ENCODE measurements at places on chromosomes 4 and X.

DNA sequence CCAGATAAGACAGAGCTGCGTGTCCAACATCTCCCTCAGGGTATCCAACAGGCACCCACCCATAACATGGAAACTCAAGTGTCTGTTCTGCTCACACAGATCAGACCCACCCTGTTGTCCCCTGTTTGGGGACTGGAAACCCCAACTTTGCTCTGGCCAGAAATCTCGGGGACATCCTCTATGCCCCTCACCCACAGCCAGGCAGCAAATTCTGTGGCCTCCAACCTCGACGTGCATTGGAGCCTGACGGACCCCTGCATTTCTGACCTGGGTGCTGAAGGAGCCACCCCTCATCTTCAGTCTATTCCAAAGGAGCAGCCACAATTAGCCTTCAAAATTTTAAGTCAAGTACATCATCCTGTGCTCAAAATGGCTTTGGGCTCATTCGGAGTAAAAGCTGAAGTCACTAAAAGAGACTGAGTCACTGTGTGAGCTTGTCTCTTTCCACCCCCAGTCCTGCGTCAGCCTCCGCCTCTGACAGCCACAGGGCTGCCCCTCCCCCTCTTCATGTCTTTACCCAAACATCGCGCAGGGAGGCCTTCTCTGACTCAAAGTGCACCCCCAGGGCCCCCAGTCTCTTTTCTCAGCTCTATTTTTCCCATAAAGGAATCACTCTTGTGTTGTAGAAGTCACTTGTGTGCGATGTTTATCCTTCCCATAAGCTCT is 24.4 kb upstream of the PDE6B start:
- DNase-seq: no peak

DNA sequence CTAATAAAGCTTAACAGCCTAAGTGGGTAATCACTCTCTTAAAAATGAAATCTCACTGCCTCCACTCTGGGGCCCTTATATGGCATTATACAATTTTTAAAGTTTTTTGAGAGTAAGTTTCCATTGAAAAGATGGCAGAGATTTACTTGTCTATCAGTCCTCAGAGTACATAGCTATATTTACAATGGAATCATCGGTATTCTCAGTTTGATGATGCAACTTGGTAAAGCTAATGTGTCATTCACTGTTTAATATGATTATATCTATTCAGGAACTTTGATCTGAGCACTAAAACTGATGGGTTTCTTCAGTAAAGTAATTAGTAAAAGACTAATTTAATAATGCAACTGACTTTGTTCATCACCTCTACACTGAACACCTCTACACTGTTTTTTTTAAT is 51.6 kb downstream of the CT47B1 start:
- no peak for DNase-seq

- DNase-seq: no peak
Observed at GRCh38 chr4:113243312-113243711, 193.9 kb downstream of the ANK2 start.

DNA sequence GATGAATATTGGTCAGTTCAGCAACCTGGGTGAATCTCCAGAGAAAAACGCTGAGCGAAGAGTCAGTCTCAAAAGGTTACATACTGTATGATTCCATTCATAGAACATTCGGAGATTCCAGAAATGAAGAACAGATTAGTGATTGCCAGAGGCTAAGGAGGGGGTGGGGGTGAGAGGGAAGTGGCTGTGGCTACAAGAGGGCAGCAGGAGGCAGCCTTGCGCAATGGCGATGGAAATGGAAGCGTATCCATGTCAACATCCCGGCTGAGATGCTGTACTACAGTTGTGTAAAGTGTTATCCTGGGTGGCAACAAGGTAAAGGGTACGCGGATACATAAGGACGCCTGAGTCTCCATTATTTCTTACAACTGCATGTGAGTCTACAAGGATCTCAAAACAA is 18.0 kb downstream of the LYAR start:
- DNase-seq: no peak

DNA sequence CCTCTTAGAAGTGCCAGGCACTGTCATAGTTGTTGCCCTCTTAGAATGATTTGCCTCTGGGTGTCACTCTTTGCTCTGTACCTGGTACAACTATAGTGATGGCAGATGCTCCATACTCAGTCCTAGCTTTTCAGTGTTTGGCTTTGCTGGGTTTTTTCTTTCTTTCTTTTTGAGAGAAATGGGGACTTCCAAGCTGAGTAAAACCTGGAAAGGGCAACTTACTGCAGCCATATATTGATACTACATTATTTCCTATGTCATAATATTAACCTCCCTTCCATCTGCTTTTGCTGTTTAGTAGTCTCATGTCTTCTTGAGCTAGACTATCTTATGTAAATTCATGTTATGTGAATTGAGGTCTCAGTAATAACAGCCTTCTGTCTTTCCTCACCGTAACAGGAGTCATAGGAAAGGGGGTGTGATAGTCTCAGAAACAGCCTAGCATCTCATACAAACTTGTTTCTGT is 49.0 kb downstream of the NIPAL1 start:
- DNase-seq: no peak

- no peak for DNase-seq
Observed at GRCh38 chr4:178081176-178081575, 638.9 kb upstream of the AGA start.

DNA sequence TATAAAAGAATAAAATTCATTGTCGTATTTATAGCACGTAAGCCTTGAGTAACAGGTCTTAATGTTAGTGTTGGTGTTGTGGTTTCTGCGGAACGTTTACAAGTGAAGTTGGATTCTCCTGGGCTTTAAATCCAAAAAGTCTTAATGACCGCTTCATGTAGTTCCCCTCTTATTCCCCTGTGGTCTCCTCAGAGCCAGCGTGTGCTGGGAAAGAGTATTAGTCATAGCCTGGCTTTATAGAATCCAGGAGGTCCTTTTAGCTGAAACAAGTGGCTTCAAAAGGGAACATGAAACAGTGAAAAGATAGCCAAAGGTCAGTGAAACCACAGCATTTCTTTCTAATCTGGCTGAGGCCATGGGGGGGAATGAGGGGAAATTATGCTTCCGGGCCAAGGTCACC is 79.1 kb downstream of the CLCN4 start:
- DNase-seq: no peak

DNA sequence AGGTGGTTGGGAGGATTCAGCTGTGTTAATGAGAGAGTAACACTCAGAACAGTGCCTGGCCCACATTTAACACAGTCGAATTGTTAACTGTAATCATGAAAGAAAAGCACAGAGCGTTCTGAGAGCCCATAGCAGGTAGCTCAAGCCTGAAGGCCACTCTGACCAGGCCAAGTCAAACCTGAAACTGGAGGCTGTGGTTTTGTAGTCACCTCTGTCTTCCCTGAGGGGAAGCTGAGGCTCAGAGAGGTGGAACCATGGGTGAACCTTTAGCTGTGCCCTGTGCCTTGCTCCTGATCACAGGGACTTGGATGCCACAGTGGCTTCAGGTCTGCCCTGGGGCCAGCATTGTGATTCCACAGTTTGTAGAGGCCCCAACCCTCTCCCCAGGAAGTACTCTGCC is 16.6 kb upstream of the UBA1 start:
- DNase-seq: no peak

DNA sequence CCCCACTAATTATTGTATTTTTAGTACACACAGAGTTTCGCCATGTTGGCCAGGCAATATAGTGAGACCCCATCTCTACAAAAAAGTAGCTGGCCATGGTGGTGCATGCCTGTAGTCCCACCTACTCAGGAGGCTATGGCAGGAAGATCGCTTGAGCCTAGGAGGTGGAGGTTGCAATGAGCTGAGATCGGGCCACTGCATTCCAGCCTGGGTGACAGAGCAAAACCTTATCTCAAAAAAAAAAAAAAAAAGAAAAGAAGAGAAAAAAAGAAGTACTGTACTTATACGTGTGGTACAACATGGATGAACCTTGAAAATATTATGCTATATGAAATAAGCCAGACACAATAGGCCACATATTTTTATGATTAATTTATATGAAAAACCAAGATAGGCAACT is 9.9 kb upstream of the WDR45 start:
- DNase-seq: no peak

DNA sequence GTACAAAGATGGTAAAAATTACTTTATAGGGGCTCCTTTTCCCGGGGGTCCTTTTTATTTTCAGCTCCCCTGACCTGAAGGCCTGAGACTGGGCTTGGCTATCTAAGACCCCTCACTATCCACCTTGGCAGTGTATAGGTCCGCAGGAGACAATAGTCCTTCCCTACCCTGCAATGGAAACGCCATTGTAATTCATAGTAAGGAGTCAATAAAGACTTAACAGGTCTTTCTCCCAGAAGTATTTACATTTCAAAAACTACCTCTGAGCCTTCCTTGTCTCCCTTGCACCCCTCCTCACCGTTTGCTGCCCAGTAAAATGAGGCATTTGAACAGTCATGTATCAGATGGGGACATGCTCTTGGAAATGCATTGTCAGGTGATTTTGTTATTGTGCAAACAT is 401.2 kb upstream of the CNKSR2 start:
- no peak for DNase-seq

GRCh38 chr4:40857956-40858355 is 108.2 kb downstream of the NSUN7 start:
- DNase-seq: no peak

GRCh38 chr4:100782356-100782755 is 264.5 kb upstream of the EMCN start:
- DNase-seq: no peak

- DNase-seq: no peak
Observed at GRCh38 chr4:118082182-118082581, 47.9 kb downstream of the NDST3 start.

GRCh38 chrX:54721424-54721823 is 76.6 kb downstream of the ITIH6 start:
- DNase-seq: no peak

GRCh38 chr4:184599492-184600135 is 49.6 kb downstream of the CASP3 start:
- no peak for DNase-seq

- no peak for DNase-seq
Observed at GRCh38 chr4:175412161-175412560, 399.9 kb downstream of the GPM6A start.

- peak; percentile 8 for DNase-seq
Observed at GRCh38 chrX:107226757-107227156, 20.3 kb downstream of the DNAAF6 start.

- DNase-seq: no peak
Observed at GRCh38 chrX:68703369-68703768, 55.9 kb downstream of the STARD8 start.

GRCh38 chr4:30825008-30825770 is 105.0 kb downstream of the PCDH7 start:
- peak; percentile 12 for DNase-seq

DNA sequence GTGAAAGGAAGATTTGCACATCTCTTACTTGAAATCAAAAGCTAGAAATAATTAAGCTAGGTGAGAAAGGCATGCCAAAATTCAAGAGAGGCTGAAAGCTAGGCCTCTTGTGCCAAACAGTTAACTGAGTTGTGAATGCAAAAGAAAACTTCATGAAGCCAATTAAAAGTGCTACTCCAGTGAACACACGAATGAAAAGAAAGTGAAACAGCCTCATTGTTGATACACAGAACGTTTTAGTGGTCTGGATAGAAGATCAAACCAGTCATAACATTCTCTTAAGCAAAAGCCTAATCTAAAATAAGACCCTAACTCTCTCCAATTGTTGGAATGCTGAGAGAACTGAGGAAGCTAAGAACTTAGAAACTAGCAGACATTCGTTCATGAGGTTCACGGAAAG is 122.3 kb downstream of the UNC5C start:
- no peak for DNase-seq

GRCh38 chr4:69485130-69485529 is 10.6 kb downstream of the UGT2B4 start:
- no peak for DNase-seq

DNA sequence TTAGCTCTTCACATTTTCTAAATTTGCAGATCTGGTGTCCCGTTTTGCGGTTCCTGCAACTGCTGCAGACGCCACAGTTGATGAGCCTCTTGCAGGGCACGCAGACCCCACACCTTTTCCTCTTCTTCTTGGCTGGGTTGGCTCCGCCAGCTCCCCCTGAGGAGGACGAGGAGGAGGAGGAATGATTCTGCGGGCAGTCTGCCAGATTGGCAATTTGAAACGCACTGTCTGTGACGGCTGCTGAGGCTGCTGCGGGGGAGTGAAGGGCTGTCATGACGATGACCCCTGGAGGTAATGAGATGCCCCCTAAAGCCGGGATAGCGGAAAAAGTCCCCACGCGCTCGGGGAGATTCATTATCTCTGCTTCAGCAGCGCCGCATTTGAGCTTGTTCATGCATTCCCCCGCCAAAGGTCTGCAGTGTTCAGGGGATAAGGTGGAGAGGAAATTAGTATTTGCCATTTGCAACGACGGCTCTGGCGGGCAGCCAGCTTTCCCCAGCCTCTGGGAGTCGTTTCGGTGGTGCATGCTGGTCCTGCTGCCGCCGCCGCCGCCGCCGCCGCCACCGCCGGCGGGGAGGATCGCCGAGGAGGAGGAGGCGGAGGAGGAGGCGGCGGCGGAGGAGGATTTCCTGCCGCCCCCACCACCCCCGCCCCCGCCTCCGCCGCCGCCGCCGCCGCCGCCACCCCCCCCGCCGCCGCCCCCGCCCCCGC is 3.8 kb downstream of the CXXC4 start:
- DNase-seq: peak; percentile 6

DNA sequence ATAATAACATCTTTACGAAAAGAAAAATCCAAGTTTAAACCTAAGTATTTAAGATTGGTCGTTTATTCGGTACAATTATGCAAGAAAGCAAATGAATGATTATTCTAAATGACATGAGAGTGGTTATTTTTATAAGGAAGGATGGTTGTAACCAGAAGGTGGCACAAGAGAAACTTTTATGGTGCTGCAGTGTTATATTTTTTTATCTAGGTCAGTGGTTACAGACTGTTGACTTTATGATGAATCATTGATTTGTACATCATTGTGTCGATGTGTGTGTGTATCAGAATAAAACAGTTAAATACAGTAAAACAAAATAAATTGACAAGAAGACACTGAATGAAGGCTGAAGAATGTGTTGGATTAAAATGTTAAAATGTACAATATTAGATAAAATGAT is 9.8 kb downstream of the DCAF8L2 start:
- no peak for DNase-seq

- no peak for DNase-seq
Observed at GRCh38 chr4:102427371-102427998, 73.7 kb upstream of the NFKB1 start.

- no peak for DNase-seq
Observed at GRCh38 chr4:109562457-109563239, 2.6 kb downstream of the MCUB start.

DNA sequence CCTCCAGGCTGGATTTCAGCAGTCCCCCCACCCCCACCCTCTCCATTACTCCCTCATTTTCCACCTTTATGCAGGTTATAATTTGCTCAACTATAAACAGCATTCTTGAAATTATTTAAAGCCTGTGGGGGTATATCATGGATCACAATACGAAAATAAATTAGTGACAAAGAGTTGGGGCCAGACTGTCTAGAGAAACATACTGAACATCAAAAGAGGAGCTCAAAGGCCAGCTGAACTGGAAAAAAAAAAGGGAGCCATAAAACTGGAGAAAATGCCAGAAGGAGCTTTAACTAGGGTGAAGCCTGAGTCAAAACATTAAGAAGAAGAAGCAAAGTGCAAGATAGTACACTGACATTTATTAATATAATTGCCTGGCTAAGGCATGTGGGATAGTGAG is 137.8 kb downstream of the ANTXR2 start:
- no peak for DNase-seq

GRCh38 chrX:110806145-110806544 is 10.5 kb upstream of the CHRDL1 start:
- no peak for DNase-seq

GRCh38 chr4:154953691-154954090 is 172.6 kb downstream of the RBM46 start:
- no peak for DNase-seq

All from HTR-8/SVneo (cell line).